ENCODE measurements at places on chromosomes 3 and 15.
A peak's percentile ranks its signal among the peaks of the same experiment; 100 is the strongest.

DNA sequence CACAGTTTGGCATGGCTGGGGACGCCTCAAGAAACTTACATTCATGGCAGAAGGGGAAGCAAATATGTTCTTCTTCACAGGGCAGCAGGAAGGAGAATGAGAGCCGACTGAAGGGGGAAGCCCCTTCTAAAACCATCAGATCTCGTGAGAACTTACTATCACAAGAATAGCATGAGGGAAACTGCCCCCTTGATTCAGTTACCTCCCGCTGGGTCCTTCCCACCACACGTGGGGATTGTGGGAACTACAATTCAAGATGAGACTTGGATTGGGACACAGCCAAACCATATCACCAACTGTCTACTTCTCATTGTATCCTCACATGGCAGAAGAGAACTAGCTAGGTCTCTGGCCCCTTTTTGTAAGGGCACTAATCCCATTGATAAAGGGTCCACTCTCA lies 30.5 kb downstream of the CCDC32 start:
- DNase-seq: no peak

- DNase-seq: peak; percentile 39
Observed at GRCh38 chr15:82045179-82045891, 483 bp downstream of the MEX3B start.

DNA sequence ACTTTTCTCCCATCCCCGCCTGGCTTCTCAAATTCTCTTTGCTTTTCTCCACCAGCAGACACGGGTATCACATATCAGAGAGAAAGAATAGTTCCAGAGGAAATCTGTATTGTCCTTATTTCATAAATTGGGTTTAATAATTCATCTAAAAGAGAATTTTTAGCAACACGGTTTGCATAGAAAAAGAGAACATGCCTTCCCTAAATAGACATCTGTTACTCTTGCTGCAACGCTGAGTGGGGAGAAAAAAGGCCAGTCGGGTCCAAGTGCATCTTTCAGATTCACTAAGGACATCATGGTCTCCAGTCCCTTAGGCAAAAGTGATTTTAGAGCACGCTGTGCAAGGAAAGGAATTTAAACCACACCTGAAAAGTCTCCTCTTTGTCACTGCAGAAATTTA lies 201.3 kb downstream of the ABHD5 start:
- no peak for DNase-seq

DNA sequence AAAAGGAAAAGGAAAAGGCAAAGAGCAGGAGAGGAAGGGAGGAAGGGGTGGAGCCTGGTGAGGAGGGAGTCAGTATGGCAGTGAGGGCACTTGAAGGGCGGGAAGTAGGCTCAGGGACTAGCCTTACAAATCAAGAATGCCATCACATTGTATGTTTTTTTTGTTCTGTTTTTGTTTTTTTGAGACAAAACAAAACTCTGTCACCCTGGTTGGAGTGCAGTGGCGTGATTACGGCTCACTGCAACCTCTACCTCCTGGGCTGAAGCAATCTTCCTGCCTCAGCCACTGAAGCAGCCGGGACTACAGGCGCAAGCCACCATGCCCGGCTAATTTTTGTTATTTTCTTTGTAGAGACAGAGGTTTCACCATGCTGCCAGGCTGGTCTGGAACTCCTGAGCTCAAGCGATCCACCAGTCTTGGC lies 10.5 kb upstream of the PIK3CB start:
- no peak for DNase-seq

DNA sequence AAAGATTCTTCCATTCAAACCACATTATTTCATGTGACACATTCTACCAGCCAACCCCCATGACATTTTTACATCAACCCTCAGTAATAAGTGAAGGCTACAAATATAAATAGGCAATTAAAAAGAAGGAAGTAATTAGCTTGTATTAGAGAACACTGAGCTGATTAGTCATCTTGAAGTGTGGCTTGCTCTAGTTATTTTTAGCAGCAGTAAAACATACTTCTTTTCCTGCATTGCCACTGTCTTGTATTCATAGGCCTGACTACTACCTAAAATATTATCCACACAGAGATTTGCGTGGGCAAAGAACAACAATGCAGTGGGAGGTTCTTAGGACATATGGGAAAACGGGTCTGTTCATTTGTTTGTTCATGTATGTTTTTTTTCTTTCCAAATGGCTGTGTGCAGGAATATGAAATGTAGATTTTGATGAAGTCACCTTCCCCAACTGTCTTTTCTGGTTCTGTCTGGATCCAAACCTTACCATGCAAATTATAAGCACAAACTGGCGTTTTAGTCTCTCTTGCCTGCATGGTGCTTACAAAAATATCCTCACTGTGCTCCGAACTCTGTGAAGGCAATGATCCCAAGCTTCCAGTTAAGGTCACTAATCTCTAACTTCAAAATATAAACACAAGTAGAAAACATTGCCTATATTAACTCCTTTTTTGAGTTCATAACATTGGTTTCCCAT lies 31.5 kb upstream of the TM4SF4 start:
- peak; percentile 7 for DNase-seq

DNA sequence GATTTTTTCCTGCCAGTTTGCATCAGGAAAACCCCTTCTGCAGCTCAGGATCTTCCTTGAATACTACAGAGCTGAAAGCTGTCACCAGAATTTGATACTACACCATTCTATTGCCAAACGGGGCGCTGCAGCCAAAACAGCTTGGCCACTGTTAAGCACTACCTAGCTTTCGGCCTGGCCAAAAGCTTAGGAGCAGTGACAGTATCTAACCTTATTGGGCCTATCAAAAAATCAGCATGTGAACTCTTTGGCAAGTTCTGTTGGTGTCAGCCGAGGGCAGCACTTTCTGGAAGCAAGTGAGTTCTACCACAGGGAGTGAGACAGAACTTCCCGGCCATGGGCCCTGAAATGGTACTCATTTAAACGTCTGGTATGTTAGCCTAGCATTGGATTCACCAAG lies 16.1 kb upstream of the GYG1 start:
- DNase-seq: no peak

- peak; percentile 12 for DNase-seq
Observed at GRCh38 chr15:52699457-52699856, 20.3 kb upstream of the ATOSA start.

- DNase-seq: no peak
Observed at GRCh38 chr15:38367476-38367875, 86.5 kb upstream of the FAM98B start.

Measured in hematopoietic multipotent progenitor cell treated with erythropoietin and hydrocortisone succinate and interleukin-3 and kit ligand, for 6 days (in vitro differentiated cells).